ENCODE measurements at places on chromosomes 4 and X.

DNA sequence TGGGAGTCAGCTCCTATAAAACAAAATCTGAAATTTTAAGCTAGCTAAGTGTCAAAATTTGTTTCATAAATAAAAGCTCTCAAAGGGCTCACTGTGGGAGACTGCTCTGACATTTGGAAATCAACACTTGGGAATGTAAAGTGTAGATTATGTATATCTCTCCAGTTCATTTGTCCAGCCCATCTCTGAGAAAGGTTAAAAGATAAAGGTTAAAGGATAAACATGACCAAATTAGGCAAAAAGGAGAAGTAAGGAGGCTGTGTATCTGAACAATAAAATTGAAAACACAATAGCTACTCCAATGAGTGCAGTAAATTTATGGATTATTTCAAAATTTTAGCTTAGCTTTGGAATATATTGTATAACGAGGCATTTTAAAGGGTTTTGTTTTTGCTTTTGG is 304.9 kb downstream of the UNC5C start:
- no peak for DNase-seq

DNA sequence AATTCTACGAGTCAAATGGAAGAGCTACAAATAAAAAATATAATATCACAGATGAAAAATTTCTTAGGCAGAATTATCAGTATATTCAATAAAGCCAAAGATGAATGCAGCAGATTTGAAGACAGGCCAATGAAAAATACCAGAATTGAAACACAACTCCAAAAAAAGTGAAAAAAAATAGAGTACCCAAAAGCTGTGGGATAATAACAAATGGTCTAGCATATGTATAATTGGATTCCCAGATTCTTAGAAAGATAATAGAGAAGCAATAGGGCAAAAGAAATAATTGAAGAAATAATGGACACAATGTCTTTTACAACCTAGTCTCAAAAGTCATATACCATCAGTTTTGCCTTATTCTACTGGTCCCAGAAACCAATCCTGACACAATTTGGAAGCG is 4.4 kb downstream of the ANAPC10 start:
- DNase-seq = no peak

DNA sequence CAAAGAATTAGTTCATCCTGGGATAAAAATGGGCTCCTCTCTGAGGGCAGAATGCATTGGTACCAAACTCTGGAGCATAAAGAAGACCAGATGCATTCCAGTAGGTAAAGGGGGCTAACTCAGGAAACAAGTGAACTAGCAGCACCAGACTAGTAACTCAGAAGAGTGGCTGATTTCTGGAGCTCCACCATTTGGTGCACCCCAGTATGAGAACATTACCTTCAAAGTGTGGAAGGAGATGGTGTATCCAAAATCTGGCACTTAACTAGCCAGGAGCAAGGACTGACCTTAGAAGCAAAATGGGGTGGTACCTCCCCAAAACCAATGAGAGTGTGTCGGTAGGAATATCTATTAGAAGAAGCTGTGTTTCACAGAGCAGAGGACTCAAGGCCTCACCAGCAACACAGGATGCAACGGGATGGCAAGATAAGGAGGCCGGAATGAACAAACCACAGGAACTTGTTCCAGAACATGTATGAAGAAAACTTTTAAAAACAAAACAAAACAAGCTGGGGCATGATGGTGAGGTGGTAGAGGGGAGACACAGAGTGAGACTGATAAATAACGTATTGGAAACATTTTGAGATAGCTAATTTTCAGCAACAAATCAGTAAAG is 142.3 kb downstream of the INPP4B start:
- no peak for DNase-seq

DNA sequence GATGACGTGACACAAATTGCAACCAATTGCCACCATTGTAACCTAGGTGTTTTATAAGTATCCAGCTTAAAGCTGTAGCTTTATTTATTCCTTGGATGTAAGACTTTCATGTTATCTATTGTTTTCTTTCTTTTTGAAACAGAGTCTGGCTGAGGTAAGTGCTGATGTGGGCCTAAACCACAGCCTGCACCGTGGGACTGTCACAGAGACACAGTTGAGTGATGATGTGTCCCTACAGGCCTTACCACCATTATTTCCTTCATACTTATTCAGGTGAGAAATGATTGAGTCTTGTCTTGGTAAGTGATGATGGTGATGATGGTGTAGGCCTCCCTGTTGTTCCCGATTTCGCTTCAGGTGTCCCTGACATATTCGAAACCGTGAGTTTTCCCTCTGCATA is 8.3 kb downstream of the ATXN3L start:
- DNase-seq = no peak

DNA sequence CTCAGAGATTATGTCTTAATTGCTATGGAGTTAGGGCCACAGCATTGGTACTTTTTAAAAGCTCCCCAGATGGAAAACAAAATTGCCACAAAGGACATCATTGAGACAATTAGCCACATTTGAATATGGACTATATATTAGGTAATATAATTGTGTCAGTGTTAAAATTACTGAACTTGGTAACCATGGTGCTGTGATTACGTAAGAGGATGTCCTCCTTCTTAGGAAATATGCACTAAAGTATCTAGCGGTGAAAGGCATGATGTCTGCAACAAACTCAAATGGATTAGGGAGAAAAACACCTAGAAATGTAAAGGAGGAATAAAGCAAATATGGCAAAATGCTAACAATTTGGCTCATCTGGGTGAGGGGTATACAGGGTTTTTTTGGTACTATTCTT is 89.9 kb upstream of the PAK3 start:
- DNase-seq = no peak

- no peak for DNase-seq
These were observed 477.1 kb downstream of the DTHD1 start for GRCh38 chr4:36758312-36759178.

GRCh38 chr4:181909368-181909767 is 333.8 kb upstream of the TENM3 start:
- DNase-seq = no peak

DNA sequence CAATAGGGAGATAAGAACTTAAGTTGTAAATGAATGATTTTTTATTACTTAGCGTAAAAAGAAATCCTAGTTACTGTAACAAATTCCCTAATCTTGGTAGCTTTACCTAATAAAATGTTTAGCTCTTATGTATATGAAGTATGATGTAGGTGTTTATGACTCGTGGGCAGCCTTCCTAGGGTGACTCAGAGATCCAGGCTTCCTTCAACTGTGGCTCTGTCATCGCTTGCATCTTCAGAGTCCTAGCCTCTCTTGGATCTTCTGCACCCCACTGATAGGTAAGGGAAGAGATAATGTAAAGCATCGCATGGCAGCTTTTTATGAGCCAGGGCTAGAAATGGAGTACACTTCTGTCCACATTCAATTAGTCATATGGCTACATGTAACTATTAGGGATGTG is 165.6 kb upstream of the GLRA2 start:
- DNase-seq = no peak

DNA sequence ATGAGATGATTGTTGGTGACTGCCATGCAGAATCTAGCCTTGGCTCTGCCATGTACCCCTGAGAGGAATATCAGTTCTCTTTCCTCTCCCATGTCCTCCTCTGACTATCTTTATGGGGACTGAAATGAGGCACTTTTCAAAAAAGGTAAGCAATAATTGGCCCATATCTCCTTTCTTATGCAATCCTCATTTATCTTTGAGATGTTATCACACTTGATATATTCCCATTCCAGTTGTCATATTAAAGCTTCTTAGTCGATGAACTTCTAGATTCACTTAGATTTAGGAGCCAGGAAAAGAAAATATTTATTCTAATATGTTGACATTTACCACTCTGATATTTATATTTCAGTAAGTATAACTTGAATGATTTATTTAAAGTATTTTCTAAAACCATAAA is 55.3 kb upstream of the CXCL8 start:
- DNase-seq = no peak

DNA sequence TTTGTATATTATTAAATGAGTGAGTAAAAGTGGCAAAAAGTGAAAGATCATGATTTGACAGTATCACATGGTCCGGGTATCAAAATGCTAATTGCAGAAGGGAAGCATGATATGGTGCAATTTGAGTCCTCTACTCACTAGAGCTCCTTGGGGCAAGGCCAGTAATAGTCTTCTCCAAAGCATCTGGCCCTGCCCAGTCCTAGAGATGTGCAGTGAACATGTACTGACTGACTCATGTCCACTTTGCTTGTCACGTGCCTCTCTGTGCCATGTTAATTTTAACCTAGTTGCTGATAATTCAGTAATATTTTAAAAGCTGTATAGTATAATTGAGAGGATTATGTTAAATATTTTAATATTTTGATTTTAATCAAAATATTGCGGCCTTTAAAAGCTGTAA is 54.6 kb upstream of the TENM3 start:
- DNase-seq = no peak

GRCh38 chr4:84565951-84566350 is 17.0 kb upstream of the CDS1 start:
- no peak for DNase-seq

DNA sequence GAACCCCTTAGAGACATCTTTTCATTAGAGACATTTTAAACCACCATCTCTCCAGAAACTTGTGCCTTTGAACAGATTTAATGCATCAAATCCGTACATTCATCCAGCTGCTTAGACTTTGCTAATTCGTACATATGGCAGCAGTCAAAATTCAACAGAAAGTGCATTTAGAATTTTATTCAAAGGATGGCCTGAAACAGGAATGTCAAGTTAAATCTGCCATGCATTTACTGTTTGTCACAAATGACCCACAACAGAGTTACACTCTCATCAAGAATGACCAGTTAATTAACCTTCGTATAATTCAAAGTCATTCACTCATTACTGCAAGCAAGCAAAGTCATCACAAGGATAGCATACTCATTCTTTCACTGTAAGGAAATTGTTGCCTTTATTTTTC is 284.3 kb downstream of the SLC7A11 start:
- no peak for DNase-seq

DNA sequence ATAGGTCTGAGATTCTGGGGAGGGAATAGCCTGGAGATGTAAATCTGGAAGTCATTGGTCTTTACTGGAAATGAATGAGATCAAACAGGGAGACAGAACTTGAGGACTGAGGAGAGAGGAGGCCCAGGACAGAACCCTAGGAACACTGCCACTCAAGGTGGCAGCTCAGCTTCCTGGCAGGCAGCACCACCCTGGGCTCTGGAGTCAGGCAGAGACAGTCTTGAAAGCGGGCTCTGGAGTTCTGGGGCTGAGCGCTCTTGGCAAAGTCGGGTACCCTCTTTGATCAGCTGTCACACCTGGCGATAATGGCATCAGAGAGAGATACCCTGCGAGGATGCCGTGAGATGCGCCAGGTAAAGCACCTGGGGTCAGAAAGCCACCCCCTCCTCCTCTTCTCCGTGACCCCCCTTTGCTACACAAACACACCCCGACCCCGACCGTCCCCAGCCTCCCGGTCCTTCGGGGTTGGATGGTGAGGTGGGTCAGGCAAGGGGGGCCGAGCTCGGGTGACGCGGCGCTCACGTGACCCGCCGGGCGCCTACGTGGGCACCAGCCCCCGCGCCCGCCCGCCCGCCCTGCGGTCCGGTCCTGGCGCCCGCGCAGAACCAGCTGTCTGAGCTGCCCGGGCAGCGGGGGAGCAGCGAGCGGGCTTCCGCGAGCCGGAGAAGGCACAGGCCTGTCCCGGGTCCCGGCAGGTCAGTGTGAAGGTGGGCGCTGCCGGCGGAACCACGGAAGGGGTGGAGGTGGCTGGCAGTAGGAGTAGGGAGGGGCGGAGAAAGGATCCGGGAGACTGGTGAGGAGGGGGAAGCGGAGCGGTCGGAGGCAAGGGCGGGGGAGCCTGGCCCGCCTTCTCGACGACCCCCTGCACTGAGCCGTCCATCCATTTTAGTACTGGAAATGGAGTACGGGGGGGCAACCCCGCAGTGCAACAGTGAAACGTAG is at the start of gene TCEAL3:
Gene TCEAL3, plus strand, starts transcription at position 600 of the 942 bp plus-strand sequence. CDS start 1,102 bp downstream, outside the sequence.
- no peak for DNase-seq

DNA sequence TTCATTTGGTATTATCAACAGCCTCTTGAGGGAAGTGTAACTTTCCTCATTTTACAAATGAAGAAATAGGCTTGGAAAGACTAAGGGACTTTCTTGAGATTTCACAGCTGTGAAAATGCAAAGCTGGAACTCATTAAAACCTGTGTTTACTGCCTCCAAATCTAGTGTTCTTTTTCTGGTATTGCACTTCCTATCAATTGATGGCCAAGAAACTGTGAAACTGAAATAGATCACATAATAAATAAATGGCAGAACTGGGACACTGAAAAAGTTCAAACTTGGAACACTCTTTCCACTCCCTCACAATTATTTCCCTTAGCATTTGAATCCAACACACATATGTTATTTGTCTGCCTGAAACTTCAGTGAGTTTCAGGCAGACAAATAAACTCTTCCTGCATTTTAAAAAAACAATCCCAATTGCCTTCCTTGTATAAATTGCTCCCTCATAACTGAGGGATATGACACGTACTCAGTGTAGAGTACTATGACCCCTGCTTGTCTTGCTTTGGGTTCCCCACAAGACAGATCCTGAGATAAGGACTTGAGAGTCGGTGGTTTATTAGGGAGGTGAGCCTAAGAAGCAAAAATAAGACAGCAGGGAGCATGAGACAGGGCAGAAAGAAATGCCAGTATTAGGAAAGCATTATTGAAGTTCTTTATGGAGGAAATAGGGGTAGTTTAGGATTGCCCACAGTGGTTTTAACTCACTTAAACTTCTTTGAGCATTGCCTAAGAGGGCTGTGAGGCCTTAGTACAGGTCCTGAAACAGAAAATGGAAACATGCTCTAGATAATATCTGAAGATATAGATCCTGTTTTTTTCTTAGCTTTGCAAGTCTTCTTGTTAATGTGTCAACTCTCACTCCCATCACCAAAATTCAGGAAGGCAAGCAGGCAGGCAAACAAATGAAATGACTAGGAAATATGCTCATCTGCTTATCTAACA is 33.9 kb downstream of the RTL3 start:
- no peak for DNase-seq

DNA sequence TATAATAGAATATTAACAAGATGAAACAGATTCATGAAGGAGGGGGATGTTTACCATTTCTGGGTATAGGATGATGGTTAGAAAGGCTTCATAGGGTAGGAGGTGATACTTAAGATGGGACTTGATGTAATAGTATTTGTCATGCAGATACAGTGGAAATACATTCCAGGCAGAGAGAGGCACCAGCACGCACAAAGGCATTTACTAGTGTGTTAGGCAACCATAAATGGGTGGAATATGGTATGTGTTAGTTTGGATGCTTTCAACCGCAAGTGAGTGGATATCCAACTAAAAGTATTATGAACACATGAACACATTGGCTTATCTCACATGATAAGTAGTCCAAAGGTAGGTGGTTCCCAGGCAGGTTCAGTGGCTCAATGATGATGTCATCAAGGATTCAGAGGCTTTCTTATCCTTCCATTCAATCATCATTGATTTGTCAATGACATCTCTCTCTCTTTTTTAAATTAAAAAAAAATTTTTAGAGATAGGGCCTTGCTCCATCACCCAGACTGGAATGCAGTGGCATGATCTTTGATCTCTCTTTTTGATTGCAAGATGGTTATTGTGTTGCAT is 12.7 kb upstream of the STARD8 start:
- DNase-seq = no peak
